Liver (tissue), 10 donors: ENCODE measurements at places on chromosomes 16 and 17.

DNA sequence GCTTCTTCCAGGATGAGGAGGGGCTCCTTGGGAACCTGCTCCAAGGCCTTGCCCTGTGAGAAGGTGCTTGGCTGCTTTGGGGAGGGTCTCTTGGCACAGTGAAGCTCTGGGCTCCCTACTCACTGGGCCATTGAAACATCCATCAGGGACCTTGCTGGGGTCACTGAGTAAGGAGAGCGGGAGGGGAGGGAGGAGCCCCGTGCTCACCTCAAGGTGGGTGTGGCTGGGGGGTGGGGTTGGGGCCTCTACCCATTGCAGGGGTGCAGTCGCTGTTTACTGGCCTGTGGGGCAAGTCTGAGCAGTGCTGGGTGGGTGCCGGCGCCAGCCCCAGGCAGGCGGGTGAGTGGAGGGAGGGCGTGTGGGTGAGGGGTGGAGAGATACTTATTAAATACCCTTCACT, 9.9 kb downstream of the TNS4 start:
- H3K4me1 ChIP-seq = no peaks in the 10 kb centered on the region
- no peak overlapping the region for H3K27ac ChIP-seq
- DNase-seq = no peak
- H3K4me3 ChIP-seq = no peak overlapping the region

- no peaks in the 10 kb centered on the region for H3K27me3 ChIP-seq
- no peaks in the 10 kb centered on the region for H3K4me1 ChIP-seq
- no peak for DNase-seq
- no peaks in the 10 kb centered on the region for H3K36me3 ChIP-seq
- no peak overlapping the region for H3K4me3 ChIP-seq
Observed at GRCh38 chr16:48184681-48185080, 28.9 kb upstream of the ABCC12 start.

DNA sequence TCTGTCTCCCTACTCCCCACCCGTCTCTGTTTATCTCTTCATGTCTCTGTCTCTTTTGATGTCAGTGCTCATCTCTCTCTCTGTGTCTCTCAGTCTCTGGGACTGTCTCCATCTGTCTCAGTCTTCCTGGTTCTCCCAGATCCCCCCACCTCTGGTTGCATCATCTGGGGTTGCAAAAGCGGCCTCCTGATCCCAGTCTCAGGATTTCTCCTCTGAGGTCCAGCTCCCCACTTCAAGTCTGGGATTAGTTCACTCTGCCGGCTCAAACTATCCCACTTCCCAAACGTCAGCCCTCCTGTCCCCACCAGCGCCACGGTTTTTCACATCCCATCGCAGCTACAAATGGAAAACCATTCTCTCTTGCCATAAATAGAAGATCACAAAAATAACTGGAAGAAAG, 9.0 kb downstream of the TEKT5 start:
- H3K36me3 ChIP-seq = no peaks in the 10 kb centered on the region
- no peak overlapping the region for H3K4me3 ChIP-seq
- no peak overlapping the region for H3K27ac ChIP-seq
- H3K4me1 ChIP-seq = no peaks in the 10 kb centered on the region
- DNase-seq = no peak
- no peaks in the 10 kb centered on the region for H3K27me3 ChIP-seq

DNA sequence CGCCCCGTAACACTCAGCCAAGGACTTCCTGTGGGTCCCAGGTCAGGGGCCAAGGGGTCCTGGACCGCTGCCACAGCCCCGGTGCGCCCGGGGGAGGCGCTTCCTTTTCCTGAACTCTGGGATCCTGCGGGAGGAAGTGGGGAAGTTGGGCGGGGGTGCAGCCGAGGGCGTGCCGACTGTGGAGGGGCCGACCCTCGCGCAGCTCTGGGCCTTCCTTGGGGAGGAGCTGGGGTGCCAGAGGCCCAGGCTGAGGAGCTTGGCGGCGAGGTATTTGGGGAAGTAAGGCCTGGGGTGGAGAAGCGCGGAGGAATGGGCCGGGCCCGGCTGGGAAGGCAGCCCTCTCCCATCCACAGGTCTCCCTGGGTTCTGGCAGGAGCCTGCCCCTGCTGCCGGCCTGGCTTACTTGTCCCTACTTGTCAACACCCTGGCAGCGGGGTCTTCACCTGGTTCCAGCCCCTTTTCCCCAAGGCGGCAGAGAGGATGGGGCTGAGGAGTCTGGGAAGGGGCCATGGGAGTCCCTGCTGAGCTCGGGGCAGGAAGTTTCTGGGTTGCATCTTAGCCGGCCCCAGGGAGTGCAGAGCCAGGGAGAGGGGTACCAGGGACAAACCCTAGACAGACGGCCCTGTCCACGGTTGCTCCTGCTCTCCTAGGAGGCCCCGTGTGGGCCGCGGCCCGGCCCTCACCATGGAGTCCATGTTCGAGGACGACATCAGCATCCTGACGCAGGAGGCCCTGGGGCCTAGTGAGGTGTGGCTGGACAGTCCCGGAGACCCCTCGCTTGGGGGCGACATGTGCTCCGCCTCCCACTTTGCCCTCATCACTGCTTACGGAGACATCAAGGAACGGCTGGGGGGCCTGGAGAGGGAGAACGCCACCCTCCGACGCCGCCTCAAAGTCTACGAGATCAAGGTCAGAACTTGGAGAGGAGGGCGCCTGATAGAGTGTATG, 1.7 kb downstream of the TBKBP1 start:
- H3K4me3 ChIP-seq = peak overlapping the region; percentile 79
- DNase-seq = no peak
- peaks cover 21% of the 10 kb centered on the region for H3K4me1 ChIP-seq

DNA sequence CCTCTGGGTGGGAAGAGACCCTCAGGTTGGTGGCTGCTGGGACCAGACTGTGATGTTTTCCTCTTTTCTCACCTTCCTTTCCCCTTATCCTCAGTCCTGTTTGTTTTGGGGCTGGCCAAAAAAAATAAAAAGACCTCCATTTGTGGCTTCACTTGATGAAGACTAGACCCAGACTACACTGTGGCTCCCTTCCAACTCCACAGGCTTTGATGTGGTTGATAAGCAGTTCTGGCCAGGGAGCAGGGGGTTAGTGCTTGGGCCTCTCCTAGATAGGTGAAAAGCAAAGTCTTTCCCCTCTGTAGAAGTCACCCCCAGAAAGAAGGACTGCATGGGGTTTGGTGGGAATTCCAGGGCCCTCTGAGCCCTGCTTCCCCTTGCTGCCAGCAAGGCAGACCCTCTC, 11.2 kb upstream of the ADAM11 start:
- H3K4me1 ChIP-seq = no peaks in the 10 kb centered on the region
- H3K36me3 ChIP-seq = peaks cover 6% of the 10 kb centered on the region
- DNase-seq = no peak
- H3K27ac ChIP-seq = no peak overlapping the region
- H3K27me3 ChIP-seq = no peaks in the 10 kb centered on the region
- no peak overlapping the region for H3K4me3 ChIP-seq

GRCh38 chr16:49382916-49383315, 9.3 kb downstream of the C16orf78 start:
- H3K4me1 ChIP-seq = no peaks in the 10 kb centered on the region
- no peaks in the 10 kb centered on the region for H3K27me3 ChIP-seq
- no peak for DNase-seq
- H3K4me3 ChIP-seq = no peak overlapping the region

- no peak overlapping the region for H3K4me3 ChIP-seq
- H3K27ac ChIP-seq = no peak overlapping the region
- DNase-seq = no peak
- no peaks in the 10 kb centered on the region for H3K27me3 ChIP-seq
Observed at GRCh38 chr16:9499941-9500593, 408.6 kb downstream of the HAPSTR1 start.

DNA sequence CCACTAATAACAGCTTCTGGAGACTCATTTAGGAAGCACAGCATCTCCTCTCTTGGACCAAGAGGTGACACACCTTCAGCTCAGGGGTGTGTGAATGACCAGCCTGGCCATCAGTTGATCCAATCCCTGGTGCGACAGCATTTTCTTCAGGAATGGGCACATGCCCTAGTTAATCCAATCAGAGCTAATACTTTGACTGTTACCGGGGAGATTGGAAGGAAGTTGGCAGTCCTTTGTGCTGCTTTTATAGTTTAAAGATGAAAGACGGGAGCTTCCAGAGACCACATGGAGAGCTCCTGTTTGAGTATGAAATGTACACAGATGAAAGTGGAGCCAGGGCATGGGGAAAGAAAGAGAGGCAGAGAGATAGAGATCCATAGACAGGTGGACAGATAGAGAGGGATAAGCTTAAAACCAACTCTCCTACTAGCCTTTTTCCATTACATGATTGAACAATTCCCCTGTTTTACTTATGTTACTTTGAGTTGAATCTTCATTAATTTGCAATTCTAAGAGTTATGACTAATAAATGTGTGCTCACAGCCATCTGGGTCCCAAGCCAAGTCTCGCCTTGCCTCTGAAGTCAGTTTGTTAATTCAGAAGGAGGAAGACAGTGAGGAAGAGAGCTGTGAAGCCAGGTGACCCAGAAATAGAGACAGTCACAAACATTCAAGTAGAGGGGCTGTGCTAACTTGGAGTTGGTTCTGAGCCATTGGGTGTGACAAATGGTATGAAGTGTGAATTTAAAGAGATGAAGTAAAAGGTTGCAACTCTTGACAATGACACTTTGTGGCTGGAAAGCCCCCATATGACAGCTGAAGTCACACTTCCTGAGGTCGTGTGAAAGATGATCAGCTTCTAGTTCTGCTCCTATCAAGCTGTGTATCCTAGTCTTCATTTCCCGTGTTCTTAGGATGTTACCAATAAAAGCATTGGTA, 120.0 kb upstream of the GOT2 start:
- no peak for DNase-seq
- no peak overlapping the region for H3K27ac ChIP-seq
- no peak overlapping the region for H3K4me3 ChIP-seq
- no peaks in the 10 kb centered on the region for H3K4me1 ChIP-seq

DNA sequence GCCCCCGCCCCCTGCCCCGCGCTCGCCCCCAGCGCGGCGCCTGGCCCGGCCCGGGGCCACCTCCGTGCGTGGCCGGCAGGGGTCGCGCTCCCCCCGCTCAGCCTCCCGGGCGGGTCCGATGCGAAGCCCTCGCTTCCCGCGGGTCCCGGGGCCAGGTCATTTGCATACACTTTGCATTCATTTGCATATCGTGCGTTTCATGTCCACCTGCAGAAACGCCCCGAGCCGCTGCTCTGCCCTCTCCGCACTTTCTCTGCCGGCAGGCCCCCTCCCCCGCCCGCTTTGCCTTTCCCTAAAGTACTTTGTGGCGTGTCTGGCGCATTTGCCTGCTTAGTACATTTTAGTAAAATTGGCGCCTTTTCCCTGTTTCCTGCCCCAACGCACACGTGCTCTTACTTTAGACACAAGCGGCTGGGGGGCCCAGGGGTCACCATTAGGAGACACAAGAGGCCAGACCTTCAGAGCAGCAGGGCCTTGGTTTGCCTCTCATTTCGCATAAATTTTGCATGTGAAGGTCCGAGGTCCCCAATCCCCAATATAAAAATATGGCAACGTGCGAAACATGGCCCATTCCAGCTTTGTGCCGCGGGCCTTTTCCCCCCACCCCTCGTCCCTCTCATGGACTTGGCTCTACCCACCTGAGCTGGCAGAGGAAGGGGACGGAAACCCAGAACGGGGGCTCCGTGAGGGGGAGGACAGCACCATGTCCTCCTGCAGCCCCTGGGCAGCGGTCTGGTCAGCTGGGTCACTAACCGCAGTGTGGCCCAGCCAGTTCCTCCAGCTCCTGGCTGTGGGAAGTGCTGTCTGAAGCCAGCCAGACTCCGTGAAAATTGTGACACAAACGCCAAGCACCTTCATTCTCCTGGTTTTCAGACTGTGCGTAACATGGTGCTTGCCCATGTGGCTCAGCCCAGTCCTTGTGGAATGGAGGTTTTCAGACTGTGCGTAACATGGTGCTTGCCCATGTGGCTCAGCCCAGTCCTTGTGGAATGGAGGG, 34.8 kb downstream of the CBFA2T3 start:
- no peaks in the 10 kb centered on the region for H3K36me3 ChIP-seq
- no peak overlapping the region for H3K27ac ChIP-seq
- H3K27me3 ChIP-seq = no peaks in the 10 kb centered on the region
- peak; percentile 76 for DNase-seq
- peak overlapping the region; percentile 49 for H3K4me3 ChIP-seq
- H3K4me1 ChIP-seq = peaks cover 12% of the 10 kb centered on the region

GRCh38 chr17:69802045-69802740, 272.8 kb upstream of the KCNJ16 start:
- no peaks in the 10 kb centered on the region for H3K27me3 ChIP-seq
- H3K4me3 ChIP-seq = no peak overlapping the region
- H3K36me3 ChIP-seq = no peaks in the 10 kb centered on the region
- DNase-seq = no peak

DNA sequence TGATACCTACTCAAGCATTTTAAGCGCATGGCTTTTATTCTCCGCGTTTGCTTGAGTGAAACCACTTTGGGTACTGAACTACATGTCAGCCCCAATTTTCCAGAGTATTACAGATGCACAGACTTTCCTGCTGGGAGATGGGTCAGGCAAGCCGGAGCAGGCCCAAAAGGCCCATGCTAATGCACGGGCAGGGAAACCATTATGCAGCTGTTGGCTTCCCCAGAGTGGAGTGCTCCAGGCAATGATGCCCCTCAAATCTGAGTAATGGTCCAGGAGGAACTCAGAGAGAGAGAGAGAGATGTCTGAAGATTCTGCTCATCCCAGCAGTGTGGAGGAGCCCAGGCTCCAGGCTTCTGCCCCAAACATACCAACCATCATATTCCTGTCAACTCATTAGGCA, 80.2 kb downstream of the CDH11 start:
- no peak for DNase-seq
- H3K36me3 ChIP-seq = no peaks in the 10 kb centered on the region
- no peak overlapping the region for H3K4me3 ChIP-seq
- no peaks in the 10 kb centered on the region for H3K27me3 ChIP-seq
- no peaks in the 10 kb centered on the region for H3K4me1 ChIP-seq
- H3K27ac ChIP-seq = no peak overlapping the region

- DNase-seq = no peak
- H3K27ac ChIP-seq = no peak overlapping the region
- H3K36me3 ChIP-seq = no peaks in the 10 kb centered on the region
- H3K27me3 ChIP-seq = no peaks in the 10 kb centered on the region
Observed at GRCh38 chr17:72199256-72199655, 78.4 kb downstream of the SOX9 start.

GRCh38 chr17:37831986-37832385, 87.1 kb upstream of the HNF1B start:
- no peak overlapping the region for H3K27ac ChIP-seq
- no peaks in the 10 kb centered on the region for H3K4me1 ChIP-seq
- H3K27me3 ChIP-seq = no peaks in the 10 kb centered on the region
- no peak for DNase-seq
- no peaks in the 10 kb centered on the region for H3K36me3 ChIP-seq

GRCh38 chr17:5877948-5878347, 192.2 kb upstream of the WSCD1 start:
- H3K4me3 ChIP-seq = no peak overlapping the region
- H3K4me1 ChIP-seq = peaks cover 6% of the 10 kb centered on the region
- DNase-seq = peak; percentile 41

GRCh38 chr16:29906520-29907244, 6.4 kb downstream of the ASPHD1 start:
- H3K27ac ChIP-seq = no peak overlapping the region
- H3K4me3 ChIP-seq = no peak overlapping the region
- H3K4me1 ChIP-seq = no peaks in the 10 kb centered on the region
- no peaks in the 10 kb centered on the region for H3K36me3 ChIP-seq
- H3K27me3 ChIP-seq = no peaks in the 10 kb centered on the region
- no peak for DNase-seq

GRCh38 chr16:68892898-68893297, 49.6 kb downstream of the TANGO6 start:
- H3K27me3 ChIP-seq = no peaks in the 10 kb centered on the region
- H3K36me3 ChIP-seq = no peaks in the 10 kb centered on the region
- peak overlapping the region; percentile 89 for H3K27ac ChIP-seq
- H3K4me1 ChIP-seq = peaks cover 7% of the 10 kb centered on the region
- DNase-seq = no peak

GRCh38 chr17:27473190-27473747, 17.0 kb downstream of the KSR1 start:
- H3K36me3 ChIP-seq = no peaks in the 10 kb centered on the region
- no peak for DNase-seq
- H3K4me3 ChIP-seq = no peak overlapping the region
- H3K27ac ChIP-seq = no peak overlapping the region
